Testis (tissue), 5 donors: ENCODE measurements at places on chromosomes 7 and 10.
A peak's percentile ranks its signal among the peaks of the same experiment; 100 is the strongest.

DNA sequence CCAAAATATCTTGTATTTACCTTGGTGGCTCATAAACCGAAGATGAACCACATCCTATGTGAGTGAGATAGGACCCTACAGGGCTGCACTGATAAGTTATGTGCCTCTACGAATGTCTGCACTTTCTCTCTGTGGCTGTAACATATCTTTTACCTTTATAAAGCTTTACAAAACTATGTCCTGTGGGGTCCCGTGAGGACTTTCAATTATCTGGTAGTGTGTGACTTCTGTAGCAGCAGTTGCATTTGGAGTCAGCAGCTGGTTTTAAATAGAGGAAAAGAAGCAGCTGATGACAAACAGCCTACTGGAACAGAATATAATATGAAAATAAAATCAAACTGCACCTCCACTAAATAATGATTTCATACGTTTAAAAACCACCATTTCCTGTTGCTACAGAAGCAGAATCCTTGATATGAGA, 222.4 kb upstream of the GNAI1 start:
- no peak overlapping the region for H3K4me3 ChIP-seq
- H3K27ac ChIP-seq = no peak overlapping the region
- H3K4me1 ChIP-seq = no peaks in the 10 kb centered on the region
- DNase-seq = no peak

DNA sequence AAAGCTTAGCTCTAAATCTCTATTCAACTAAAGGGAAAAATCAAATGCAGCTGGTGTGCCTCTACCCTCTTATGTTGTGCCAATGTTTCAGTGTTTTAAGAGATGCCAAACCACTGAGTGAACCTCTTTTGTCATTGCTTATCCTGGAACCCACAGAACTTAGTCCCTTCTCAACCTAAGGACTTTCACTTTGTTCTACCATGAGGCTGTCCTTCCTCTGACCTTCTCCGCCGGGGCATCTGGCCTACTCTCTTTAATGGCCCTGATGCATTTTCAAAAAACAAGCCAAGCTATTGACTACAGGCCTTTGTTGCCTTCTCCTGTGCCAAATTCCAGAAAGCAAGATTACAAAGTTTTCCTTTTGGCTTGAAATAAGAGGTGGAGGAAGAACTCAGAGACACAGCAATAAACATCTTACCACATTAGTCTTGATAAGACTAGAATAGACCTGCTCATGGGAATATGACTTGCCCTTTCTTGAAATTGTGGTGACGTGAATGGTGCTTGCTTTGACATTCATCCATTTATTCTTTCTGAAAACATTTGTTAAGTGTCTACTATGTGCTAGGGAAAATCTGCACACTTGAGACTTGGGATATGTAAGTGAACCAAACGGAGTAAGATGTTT, 253.2 kb upstream of the SMIM30 start:
- no peak overlapping the region for H3K4me3 ChIP-seq
- H3K27ac ChIP-seq = no peak overlapping the region
- no peaks in the 10 kb centered on the region for H3K4me1 ChIP-seq

DNA sequence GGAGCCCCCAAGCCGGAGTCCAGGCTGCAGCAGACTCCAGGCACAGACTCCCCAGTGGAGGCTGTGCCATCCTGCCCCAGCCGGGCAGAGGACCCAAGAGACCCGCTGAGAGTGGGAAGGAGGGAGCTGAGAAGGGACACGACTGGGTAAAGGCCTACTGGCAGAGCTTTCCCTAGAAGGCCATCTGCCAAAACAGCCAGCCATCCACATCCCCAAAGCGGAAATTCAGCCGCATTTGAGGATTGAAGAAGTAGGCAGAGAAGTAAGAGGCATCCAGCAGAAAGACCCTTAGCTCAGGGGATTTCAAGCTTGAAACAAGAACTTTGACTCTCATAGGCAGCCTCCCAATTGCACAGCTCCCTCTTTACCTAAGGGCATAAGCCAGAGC, 857 bp downstream of the CPXM2 start:
- H3K36me3 ChIP-seq = no peaks in the 10 kb centered on the region
- H3K4me1 ChIP-seq = peaks cover 5% of the 10 kb centered on the region
- H3K4me3 ChIP-seq = peak overlapping the region; percentile 54

DNA sequence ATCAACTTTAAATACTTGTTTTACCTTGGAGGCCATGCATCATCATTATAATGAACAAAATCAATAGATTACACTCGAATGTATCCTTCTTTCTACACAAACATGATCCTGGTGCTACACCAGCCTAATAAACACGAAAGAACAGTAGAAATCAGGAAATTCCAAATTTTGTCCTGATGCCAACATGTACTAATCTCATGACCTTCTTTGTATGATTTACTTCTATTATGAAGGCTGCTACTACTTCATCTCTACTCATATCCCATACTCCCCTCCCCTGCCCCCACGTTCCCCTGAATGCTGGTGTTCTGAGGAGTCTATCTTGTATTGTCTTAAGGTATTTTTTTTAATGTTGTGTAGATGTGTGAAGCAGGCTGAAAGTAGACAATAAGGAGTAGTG, 315.0 kb downstream of the CACNA2D1 start:
- no peak overlapping the region for H3K4me3 ChIP-seq
- no peak overlapping the region for H3K27ac ChIP-seq
- no peaks in the 10 kb centered on the region for H3K27me3 ChIP-seq
- no peaks in the 10 kb centered on the region for H3K4me1 ChIP-seq

DNA sequence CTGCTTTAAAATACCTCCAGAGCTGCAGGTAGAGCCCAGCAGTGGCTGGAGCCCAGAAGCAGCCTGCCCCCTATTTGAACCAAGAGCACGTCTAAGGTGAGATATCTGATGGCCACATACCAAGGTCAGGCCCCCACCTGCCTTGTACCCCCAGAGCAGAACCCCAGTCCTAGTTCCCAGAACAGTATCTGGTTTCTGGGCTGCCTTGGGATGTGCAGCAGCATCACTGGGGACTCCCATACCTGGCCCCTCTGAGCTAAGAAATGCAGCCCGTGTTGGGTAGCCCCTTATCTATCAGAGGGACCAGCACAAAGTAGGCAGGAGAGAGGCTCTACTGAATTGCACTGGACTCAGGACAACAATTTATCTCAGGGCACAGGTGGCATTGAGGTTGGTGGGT, 8.9 kb downstream of the SFTPD start:
- DNase-seq = peak; percentile 2
- H3K27ac ChIP-seq = no peak overlapping the region
